Peyer's patch (tissue), 4 donors: ENCODE measurements at places on chromosomes 6 and 20. TPM values are rescaled to one million over a fixed set of nuclear protein-coding genes. Genes with fewer than 3 reads are reported as not detected.

The PDYN gene
- not detected for total RNA-seq

The NRN1 gene
- total RNA-seq, result 1.4 TPM

The ID4 gene
- total RNA-seq, result 9.1 TPM

The SKIC2 gene
- total RNA-seq, result 85.0 TPM

The CRISP3 gene
- not detected for total RNA-seq

The SAPCD1 gene
- 10.3 TPM for total RNA-seq
